ENCODE measurements at places on chromosomes 3 and 15. TPM values are rescaled to one million over a fixed set of nuclear protein-coding genes. Genes with fewer than 3 reads are reported as not detected.

GRCh38 chr3:119810018-119810435, 28.1 kb downstream of the NR1I2 start:
- no peaks in the 10 kb centered on the region for H3K4me1 ChIP-seq
- peak; percentile 44 for DNase-seq
- peak overlapping the region; percentile 12 for H3K4me3 ChIP-seq
- H3K27me3 ChIP-seq: no peaks in the 10 kb centered on the region
- no peaks in the 10 kb centered on the region for H3K36me3 ChIP-seq
- no peak overlapping the region for H3K27ac ChIP-seq

GRCh38 chr3:124607163-124607562, 123.1 kb upstream of the UMPS start:
- no peak overlapping the region for H3K4me3 ChIP-seq
- no peaks in the 10 kb centered on the region for H3K36me3 ChIP-seq
- H3K27me3 ChIP-seq: no peaks in the 10 kb centered on the region
- no peak for DNase-seq
- no peak overlapping the region for H3K27ac ChIP-seq

GRCh38 chr3:34363881-34364280, 565.5 kb downstream of the PDCD6IP start:
- no peaks in the 10 kb centered on the region for H3K36me3 ChIP-seq
- H3K4me3 ChIP-seq: no peak overlapping the region
- no peaks in the 10 kb centered on the region for H3K27me3 ChIP-seq
- no peak for DNase-seq
- H3K27ac ChIP-seq: no peak overlapping the region

- H3K36me3 ChIP-seq: no peaks in the 10 kb centered on the region
- H3K4me3 ChIP-seq: no peak overlapping the region
- no peak for DNase-seq
- H3K4me1 ChIP-seq: peaks cover 13% of the 10 kb centered on the region
- no peaks in the 10 kb centered on the region for H3K27me3 ChIP-seq
- no peak overlapping the region for H3K27ac ChIP-seq
These were observed 60.3 kb downstream of the TM4SF4 start for GRCh38 chr3:149534671-149535332.

DNA sequence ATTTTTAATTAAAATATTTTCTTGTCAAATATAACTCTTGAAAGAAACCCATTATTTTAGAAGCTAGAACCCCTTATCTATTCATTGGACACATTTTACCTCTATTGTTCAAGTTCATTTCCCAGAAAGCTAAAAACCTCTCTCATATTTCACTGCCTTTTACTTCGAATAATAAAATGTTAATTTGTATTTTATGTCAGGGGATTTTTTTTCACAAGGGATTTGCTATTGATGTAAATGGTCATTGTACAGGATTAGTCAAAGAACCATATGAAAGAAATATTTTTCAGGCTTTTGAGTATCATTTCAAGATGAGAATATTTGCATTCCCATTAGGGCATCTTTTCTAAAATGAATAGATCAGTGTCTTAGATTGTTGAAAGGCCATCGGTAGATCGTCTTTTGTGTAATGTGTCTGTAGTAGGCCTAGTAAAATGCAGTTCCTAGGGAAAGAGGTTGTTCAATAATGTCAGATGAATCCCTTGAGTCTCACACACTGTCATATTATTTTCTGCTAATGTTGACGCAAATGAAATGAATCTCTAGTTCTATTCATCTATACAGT, 114.5 kb downstream of the ROBO1 start:
- H3K27ac ChIP-seq: no peak overlapping the region
- H3K4me3 ChIP-seq: no peak overlapping the region
- no peaks in the 10 kb centered on the region for H3K36me3 ChIP-seq
- DNase-seq: no peak
- no peaks in the 10 kb centered on the region for H3K4me1 ChIP-seq

- no peak for DNase-seq
- H3K36me3 ChIP-seq: no peaks in the 10 kb centered on the region
- no peak overlapping the region for H3K27ac ChIP-seq
- peaks cover 18% of the 10 kb centered on the region for H3K4me1 ChIP-seq
- peak overlapping the region; percentile 23 for H3K4me3 ChIP-seq
- no peaks in the 10 kb centered on the region for H3K27me3 ChIP-seq
These were observed 278.6 kb upstream of the TLE3 start for GRCh38 chr15:70376031-70376928.

- no peaks in the 10 kb centered on the region for H3K36me3 ChIP-seq
- H3K27me3 ChIP-seq: no peaks in the 10 kb centered on the region
- H3K27ac ChIP-seq: no peak overlapping the region
- no peak for DNase-seq
- no peak overlapping the region for H3K4me3 ChIP-seq
- peaks cover 7% of the 10 kb centered on the region for H3K4me1 ChIP-seq
These were observed 26.9 kb upstream of the LCTL start for GRCh38 chr15:66592505-66593218.

DNA sequence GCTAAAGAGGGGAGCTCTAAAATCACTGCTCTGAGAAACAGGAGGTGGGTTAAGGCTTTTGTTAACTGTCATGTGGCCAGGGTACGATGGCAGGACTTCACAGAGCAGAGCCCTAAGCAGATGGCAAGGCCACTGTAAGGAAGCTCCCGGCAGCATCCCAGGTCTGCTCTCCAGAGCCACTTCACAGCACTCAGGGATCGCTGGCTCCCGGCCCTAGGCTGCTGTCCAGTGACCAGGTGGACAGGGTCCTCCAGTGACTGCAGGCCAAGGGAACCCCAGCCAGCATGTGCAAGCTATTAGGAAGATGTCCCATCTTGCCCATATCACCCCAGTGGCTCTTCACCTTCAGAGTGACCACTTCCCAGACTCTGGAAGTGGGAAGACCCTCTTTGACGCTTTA, 10.4 kb downstream of the TMEM41A start:
- H3K27ac ChIP-seq: peak overlapping the region; percentile 20
- no peak for DNase-seq
- no peaks in the 10 kb centered on the region for H3K4me1 ChIP-seq
- H3K4me3 ChIP-seq: no peak overlapping the region
- H3K27me3 ChIP-seq: no peaks in the 10 kb centered on the region

DNA sequence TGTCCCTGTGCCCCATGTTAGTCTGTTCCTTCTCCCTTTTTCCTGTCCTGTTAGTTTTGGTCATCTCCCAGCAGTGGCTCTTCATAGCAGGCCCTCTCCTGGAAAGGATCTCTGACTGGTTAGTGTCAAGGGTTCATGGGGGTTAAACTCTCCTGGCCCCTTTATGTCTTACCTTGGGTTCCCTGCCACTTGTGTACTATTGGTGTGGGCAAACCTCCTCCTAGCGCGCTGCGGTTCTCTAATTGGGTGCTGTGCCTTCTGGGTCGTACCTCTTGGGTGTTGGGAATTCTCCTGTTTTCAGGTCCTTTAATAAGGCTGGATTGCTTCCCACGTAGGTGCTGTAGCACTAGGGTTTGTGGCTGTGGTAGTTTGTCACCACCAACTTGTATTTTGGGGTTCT, 18.8 kb downstream of the GMPS start:
- no peak overlapping the region for H3K4me3 ChIP-seq
- no peak overlapping the region for H3K27ac ChIP-seq
- no peak for DNase-seq
- no peaks in the 10 kb centered on the region for H3K36me3 ChIP-seq
- H3K4me1 ChIP-seq: no peaks in the 10 kb centered on the region
- H3K27me3 ChIP-seq: no peaks in the 10 kb centered on the region

DNA sequence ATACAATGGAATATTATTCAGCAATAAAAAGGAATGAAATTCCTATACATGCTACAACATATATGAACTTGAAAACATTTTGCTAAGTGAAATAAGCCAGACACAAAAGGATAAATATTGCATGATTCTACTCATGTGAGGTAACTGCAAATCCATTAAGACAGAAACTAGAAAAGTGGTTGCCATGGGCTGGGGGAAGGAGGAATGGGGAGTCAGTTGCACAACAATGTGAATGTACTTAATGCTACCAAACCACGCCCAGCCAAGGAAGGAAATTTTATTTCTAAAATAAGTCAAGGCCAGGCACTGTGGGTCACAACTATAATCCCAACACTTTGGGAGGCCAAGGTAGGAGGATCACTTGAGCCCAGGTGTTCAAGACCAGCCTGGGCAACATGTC, 9.8 kb upstream of the GMPPB start:
- no peaks in the 10 kb centered on the region for H3K4me1 ChIP-seq
- no peaks in the 10 kb centered on the region for H3K27me3 ChIP-seq
- H3K27ac ChIP-seq: no peak overlapping the region
- no peak for DNase-seq
- H3K36me3 ChIP-seq: no peaks in the 10 kb centered on the region

DNA sequence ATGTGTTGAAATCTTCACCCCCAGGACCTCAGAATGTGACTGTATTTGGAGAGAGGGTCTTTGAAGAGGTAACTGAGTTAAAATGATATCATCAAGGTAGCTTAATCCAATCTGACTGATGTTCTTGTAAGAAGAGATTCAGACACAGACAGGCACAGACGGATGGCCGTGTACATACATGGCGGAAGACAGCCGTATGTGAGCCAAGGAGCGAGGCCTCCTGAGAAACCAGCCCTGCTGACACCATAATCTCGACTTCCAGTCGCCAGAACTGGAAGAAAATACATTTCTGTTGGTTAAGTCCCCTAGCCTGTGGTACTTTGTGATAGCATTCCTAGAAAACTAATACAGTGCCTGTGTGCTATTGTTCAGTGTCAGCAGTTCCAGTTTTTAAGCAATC, 73.6 kb downstream of the APBA2 start:
- no peak overlapping the region for H3K4me3 ChIP-seq
- H3K4me1 ChIP-seq: no peaks in the 10 kb centered on the region
- no peak for DNase-seq
- no peaks in the 10 kb centered on the region for H3K27me3 ChIP-seq
- H3K36me3 ChIP-seq: no peaks in the 10 kb centered on the region

DNA sequence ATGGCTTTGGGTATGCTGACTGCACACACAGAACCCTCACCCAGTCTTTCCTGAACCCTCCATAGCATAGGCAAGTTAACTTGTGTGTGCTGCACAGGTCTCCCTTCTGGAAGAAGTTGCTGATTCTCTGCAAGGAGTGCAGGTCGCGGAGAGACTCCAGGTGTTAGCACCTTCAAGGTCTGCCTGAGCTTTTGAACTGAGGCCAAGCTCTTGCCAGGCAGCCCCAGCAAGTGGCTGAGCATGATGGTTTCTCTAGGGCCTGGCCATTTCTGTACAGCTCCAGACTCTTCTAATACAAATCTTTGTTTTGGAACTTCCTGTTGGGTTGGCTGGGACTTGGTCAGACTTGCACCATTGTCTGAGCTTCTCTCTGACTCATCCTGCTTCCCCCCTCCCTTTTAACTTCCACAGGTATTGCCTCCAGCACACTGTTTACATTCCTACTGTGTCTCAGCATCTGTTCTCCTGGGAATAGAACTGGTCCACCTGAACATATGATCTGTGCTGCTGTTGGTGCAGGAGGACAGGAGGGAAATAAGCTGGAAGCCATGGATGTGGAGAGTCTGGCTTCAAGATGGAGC, 53.3 kb downstream of the KY start:
- H3K4me3 ChIP-seq: no peak overlapping the region
- H3K4me1 ChIP-seq: no peaks in the 10 kb centered on the region
- no peaks in the 10 kb centered on the region for H3K27me3 ChIP-seq
- H3K36me3 ChIP-seq: no peaks in the 10 kb centered on the region
- H3K27ac ChIP-seq: no peak overlapping the region
- DNase-seq: no peak

- no peak overlapping the region for H3K27ac ChIP-seq
- no peaks in the 10 kb centered on the region for H3K4me1 ChIP-seq
- no peak overlapping the region for H3K4me3 ChIP-seq
- no peaks in the 10 kb centered on the region for H3K27me3 ChIP-seq
- H3K36me3 ChIP-seq: no peaks in the 10 kb centered on the region
- DNase-seq: no peak
These were observed 36.6 kb upstream of the SLCO3A1 start for GRCh38 chr15:91816942-91817341.

GRCh38 chr3:140568842-140569520, 108.9 kb upstream of the TRIM42 start:
- H3K27ac ChIP-seq: no peak overlapping the region
- peak; percentile 85 for DNase-seq
- H3K4me3 ChIP-seq: no peak overlapping the region
- no peaks in the 10 kb centered on the region for H3K36me3 ChIP-seq
- no peaks in the 10 kb centered on the region for H3K27me3 ChIP-seq

DNA sequence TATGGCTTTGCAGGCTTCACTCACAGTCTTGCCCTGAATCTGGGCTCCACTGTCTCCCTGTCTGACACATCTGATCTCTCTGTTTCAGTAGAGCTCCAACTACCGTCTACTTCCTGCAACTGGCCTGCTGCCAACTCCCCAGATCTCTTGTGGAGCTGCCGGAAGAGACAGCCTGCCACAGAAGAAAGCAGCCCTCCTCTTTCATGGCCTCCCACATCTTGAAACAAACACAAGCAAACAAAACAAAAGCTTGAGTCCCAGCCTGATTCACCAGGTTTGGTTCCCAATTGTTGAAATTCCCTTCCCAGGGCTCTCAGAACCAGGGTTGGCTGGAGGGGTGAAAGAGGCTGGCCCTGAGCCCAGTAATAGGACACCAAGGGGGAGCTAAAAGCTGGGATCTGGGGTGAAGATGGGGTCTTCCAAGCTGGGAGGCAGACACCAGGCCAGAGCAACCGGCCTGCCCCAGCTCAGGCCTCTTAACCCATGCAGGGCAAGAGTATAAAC, 55.3 kb upstream of the CA12 start:
- H3K4me3 ChIP-seq: no peak overlapping the region
- H3K4me1 ChIP-seq: no peaks in the 10 kb centered on the region
- no peak overlapping the region for H3K27ac ChIP-seq

- no peak overlapping the region for H3K27ac ChIP-seq
- peaks cover 8% of the 10 kb centered on the region for H3K4me1 ChIP-seq
- no peaks in the 10 kb centered on the region for H3K27me3 ChIP-seq
- no peak overlapping the region for H3K4me3 ChIP-seq
These were observed 201.7 kb upstream of the PFN2 start for GRCh38 chr3:150172356-150172755.

GRCh38 chr3:5638550-5638949, 451.0 kb downstream of the EDEM1 start:
- H3K27ac ChIP-seq: no peak overlapping the region
- H3K4me3 ChIP-seq: no peak overlapping the region
- H3K27me3 ChIP-seq: no peaks in the 10 kb centered on the region

DNA sequence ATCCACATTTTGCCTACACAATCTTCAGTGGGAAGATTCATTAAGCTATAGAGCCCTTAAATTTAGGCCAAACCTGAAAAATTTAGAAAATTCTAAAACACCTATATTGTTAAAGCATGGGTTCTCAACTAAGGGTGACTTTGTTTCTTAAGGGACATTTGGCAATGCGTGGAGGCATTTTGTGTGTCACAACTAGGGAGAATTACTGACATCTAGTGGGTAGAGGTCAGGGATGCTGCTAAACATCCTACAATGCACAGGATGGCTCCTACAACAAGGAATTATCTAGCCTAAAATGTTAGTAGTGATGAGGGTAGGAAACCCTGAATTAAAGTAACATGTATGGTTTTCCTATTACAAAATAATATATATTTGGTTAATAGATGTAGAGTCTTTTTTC, 55.8 kb downstream of the TBC1D5 start:
- H3K4me1 ChIP-seq: no peaks in the 10 kb centered on the region
- no peak for DNase-seq
- no peaks in the 10 kb centered on the region for H3K36me3 ChIP-seq
- no peak overlapping the region for H3K4me3 ChIP-seq
- H3K27me3 ChIP-seq: no peaks in the 10 kb centered on the region

Gene NEIL1
- total RNA-seq: 20.7 TPM

Gene RARB
- total RNA-seq: 1.2 TPM

Gene FOXL2
- total RNA-seq: not detected

Gene TGM5
- total RNA-seq: not detected

Gene MYRIP
- 14.3 TPM for total RNA-seq

Gene CLEC3B
- 15.7 TPM for total RNA-seq

Gene MESP2
- not detected for total RNA-seq
